NCI-H1092 (cell line): ENCODE measurements at places on chromosomes 2 and 18.

DNA sequence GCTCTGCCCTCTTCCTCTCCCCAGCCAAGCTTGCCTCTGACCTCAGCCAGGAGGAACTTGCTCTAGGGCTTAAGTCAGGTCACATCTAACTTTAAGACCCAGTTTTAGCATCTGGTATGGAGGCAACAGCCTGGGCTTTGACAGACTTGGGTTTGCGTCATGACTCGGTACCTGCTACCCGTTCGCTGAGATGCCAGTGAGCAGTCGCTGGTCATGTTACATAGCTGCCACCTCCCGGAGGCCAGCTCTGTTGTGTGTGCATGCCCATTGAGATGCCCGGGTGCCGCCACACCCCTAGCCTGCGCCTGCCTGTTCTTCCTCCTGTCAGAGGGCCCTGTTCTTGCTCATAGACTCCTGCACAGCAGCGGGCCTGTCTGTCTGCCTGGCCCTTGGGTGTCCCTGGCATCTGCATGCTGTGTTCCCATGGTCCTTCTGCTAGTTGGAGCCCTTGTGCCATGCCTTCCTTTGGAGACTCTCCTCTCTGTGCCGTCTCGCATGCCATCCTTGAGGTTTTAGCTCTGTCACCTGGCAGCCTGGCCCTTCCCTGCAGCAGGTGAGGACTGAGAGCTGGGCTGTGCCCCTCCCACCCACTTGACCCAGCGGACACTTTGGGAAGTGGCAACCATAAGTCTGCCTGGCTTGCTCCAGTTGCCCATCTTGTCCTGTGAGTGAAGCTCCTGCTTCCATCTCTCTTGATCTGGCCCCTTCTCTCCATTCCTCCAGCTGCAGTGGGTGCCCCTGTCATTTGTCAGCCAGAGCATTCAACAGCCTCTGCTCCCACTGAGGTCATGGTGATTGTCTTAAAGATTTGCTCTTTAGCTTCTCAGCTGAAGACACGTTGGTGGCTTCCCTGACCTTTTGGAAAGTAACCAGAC lies 24.9 kb downstream of the ASAP2 start:
- DNase-seq = no peak

DNA sequence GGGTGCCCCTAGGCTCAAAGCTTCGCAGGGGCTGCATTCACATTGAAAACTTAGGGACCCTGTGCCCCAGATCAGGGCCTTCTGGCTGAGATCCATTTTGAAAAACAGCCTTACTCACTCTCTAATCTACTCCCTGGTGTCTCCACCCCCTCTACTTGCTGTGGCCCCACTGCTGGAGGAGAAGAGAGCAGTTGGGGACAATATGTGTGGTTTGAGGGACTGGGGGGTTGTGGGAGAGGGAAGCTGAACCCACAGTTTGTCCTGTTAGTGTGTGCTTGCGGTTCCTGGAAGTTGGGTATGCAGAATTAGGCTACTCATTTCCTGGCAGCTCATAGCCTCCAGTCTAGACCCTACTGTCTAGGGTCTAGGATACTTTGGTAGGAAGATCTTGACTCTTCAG lies 211.4 kb downstream of the PRKCE start:
- DNase-seq = no peak

- DNase-seq = no peak
These were observed 168.3 kb downstream of the NR4A2 start for GRCh38 chr2:156164091-156164720.

DNA sequence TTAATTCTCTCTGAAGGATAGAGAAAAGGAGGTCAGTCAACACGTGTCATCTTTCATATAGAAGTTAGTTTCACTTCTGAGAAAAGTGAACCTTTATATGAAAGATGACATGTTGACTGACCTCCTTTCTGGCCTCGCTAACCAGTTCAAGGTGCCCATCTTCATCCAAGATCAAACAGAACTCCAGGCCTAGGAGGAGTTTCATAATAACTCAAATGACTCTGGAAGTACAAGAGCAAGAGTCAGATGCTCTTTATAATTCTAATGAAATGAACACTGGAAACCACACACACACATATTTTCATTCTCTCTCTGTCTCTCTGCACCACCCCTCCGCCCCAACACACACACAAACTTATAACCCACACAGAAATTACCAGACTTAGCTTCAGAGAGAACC lies 16.3 kb downstream of the ANKRD44 start:
- no peak for DNase-seq

- no peak for DNase-seq
These were observed 61.3 kb downstream of the PTRHD1 start for GRCh38 chr2:24731923-24732322.

GRCh38 chr2:110682267-110682666 lies 4.4 kb upstream of the BUB1 start:
- DNase-seq = no peak

- no peak for DNase-seq
These were observed 559.2 kb downstream of the RNF144A start for GRCh38 chr2:7476371-7476770.

DNA sequence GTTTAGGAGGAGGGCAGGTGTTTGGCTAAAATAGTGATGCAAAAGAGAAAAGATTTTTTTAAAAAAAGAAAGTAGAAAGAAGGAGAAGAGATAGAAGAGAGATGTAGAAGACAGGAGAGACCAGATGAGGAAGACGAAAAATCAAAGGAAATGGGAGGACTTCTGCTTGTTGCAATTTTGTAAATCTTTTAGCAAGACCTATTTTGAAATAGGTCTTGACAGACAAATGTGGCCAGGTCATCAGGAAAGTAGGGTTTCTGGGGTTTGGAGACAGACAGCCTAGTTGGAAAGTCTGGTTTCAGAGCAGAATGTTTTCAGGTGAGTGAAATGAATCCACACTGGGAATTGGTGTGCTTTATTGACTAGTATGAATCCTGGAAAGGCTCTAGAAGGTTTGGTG lies 104.5 kb upstream of the CAVIN2 start:
- DNase-seq = no peak

DNA sequence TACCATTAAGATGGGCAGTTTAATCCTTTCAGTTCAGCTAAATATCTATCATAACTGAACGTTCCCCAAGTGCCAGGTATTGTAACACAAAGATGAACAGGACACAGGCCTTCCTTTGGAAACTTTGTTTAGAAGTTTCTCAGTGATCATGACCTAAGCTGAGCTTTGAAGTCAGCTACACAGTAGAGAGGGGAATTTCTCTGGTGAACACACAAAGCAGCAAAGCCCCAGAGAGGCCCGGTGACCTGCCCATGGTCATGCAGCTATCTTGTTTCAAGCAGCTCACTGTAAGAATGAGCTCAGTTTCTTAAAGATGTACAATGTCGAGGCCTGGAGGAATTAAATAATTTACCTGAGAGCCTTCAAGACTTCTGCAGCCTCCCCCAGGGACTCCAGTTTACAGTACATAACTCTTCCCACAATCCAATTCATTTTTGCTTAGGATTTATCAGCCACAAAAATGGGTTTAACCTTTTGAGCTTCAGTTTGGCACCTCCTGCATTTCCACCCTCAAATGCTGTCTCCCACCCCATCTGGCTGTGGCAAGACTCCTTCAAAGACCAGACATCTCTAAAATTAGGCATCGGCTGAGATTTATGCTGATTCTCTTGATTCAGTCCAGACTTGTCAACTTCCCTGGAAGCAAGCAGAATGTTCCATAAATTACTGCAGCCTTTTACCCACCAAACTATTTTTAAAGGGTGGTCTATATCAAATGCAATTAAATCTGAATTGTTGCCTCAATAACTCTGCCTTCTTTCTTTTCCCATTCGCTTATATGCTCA lies 325.6 kb downstream of the TXNL1 start:
- DNase-seq = no peak

GRCh38 chr2:118810766-118811165 lies 36.7 kb downstream of the EN1 start:
- no peak for DNase-seq

DNA sequence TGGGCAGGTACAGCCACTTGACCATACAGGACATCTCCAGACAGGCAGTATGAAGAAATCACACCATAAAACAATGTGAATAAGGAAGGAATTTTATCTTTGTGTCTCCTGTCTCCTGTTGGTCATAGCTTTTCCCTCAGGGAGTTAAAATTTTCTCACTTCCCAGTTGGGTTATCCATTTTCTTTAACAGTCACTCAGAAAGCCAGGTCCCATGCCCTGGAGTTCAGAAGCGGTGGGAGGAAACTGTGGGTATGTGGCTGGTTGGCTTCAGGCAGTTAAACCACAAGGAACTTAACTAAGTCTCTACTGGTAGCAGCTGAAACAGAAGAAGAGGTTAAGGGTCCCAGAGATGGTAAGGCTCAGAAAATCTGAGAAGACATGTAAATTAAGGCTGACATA lies 6.5 kb upstream of the SMAD2 start:
- DNase-seq = no peak

GRCh38 chr2:241617431-241618154 lies 19.4 kb downstream of the THAP4 start:
- DNase-seq = no peak

GRCh38 chr2:211396815-211397214 lies 840.4 kb downstream of the CPS1 start:
- DNase-seq = peak; percentile 49
